LHCN-M2 (cell line): ENCODE measurements at places on chromosomes 1 and 21. TPM values are rescaled to one million over a fixed set of nuclear protein-coding genes. Genes with fewer than 3 reads are reported as not detected.

DNA sequence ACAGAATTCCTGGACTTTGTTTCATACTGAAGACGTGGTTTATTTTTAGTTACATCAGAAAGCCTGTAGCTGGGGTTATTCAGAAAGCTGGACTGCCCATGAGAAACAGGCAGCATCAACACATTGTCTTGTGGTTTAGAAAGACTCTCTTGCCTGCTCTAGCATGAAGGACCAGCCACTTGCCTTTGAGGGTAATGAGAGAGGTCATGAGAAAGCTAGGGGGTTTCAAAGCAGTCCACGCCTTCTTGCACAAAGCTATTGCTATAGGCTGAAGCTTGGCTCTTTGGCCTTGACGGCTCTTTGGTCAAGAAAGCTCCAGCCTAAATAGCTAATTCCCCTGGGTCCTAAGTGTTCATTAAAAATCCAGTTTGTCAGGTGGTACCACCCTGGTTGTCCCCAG lies 208.1 kb downstream of the PRDM2 start:
- DNase-seq: no peak

DNA sequence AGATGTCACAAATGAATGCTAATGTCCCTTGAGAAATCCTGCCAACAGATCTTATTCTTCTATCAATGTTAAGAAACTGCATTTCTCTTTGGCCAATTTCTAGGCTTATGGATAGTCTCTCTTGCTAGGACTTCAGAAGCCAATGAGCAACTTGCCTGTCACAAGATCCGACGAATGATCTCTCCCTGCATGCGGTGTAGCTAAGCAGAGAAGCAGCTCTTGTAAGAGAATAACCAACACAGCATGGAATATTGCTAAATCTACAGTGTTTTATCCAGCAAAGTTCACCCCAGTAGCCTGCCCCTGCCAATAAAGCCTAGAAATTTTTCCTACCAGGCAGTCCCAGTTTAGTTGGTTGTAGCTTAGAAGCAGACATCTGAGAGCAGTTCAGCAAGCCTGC lies 2.1 kb upstream of the SLC44A5 start:
- DNase-seq: no peak

DNA sequence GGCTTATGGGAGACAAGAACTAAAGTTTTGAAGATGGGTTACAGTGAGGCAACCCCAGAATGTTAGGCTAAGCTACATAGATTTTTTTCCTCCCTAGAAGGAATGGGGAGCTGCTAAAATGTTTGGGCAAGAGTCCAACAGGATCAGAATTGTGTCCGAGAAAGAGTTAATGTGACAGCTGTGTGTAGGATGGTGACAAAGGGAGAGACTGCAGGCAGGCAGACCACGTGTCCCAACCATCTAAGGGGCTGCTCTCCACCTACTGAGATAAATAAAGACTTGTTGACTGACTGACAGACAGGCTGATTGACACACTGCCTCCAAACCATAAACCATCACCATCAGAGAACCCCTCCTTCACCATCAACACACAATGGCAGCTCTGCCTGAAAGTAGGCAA lies 133.7 kb upstream of the CTTNBP2NL start:
- DNase-seq: peak; percentile 13

DNA sequence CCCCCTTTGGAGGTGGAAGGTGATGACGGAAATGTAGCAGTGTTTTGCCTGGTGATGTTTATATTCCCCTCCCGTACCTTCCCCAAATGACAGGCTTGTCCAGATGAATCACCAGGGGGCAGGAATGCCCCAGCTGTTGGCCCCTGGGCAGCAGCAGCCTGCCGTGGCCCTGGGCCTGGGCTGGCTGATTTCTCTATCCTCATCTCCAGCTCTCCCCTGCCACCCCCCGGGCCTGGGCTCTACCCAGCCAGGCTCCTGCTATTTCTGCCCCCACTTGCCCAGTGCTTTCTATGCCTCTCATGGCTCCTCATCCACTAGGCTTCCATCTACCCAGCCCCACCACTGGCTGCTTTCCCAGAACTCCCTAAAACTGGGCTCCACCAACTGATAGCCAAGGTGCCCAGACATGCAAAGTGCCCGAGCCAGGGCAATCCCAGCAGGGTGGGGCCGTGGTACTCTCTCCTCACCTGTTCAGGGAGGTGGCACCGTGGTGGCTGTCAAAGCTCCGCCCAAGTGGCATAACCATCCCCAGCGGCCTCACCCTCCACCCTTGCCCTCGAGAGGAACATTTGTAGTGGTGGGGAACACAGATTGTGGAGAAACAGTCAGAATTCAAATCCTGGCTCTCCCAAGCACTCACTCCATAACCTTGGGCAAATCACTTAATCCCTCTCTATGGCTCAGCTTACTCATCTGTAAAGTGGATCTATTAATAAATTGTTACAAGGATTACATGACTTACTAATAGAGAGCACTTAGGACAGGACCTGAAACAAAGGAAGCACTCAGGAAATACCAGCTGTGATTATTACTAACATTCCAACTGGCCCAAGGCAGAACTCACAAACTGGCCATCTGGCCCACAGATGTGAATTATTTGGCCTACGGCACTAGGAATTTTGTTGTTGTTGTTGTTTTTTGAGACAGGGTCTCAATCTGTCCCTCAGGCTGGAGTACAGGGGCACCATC lies 12.8 kb upstream of the ECE1 start:
- peak; percentile 77 for DNase-seq

DNA sequence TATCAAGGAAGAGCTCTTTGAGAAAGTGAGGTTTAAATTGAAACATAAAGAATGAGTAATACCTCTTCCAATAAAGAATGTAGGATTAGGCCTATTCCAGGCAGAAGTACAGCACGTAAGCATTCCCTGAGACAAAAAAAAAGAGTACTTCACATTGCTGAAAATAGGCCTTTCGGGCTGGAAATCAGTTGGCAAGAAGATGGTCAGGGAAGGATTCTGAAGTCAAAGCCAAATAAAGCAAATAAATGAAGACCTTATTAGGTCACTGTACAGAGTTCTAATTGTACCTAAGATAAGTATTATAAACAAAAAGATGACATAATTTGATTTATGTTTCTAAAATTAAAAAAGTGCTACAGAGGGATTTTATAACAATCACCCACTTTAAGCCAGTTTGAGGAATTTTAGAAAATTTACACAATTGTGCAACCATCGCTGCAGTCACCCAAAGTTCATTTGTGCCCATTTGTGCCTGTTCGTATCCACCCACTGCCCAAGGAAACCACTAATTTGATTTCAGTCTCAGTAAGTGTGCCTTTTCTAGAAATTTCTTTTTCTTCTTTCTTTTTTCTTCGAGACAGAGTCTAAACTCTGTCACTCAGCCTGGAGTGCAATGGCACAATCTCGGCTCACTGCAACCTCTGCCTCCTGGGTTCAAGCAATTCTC lies 58.6 kb downstream of the FMO4 start:
- DNase-seq: no peak

DNA sequence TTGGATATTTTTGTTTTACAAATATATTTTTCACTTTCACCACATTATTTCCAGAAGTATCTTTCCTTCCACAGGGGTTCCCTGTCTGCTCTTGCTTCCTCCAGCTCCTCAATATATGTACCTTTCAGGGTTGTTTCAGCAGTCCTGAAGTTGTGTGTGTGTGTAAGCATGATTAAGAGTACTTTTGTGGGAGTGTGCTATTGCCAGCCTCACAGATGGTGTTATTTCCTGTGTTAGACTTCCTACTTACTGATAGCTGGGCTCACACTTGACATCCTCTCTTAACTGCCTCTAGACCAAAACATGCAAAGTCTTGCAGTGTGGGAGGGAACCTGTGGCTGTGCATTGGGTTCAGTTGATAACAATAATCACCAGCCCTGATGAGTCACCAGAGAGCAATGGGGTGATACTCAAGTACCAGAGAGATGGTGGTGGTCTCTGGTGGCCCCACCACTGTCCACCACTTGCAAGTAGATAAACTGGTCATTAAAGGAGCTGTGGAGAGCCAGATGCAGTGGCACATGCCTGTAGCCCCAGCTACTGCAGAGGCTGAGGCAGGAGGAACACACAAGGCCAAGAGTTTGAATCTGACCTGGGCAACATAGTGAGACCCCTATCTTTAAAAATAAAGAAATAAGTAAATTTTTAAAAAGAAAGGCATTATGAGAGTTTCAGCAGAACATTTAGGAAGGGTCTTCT lies 126.7 kb downstream of the NR5A2 start:
- no peak for DNase-seq

DNA sequence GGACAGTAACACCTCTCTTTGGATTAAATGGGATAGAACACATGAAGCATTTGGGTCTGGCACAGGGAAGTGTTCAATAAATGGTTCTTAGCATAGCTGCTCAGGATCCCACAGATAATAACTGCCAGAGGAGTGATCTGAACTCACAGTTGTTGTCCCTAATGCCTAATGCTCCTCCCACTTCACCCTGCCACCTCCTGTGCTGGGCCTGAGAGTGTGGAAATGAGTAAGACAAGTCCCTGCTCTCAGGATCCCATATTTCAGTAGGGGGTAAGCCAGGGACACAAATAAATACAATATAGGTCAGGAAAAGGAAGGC lies 19.9 kb upstream of the FOXO6 start:
- DNase-seq: no peak

GRCh38 chr1:79380078-79380477 lies 373.5 kb upstream of the ADGRL4 start:
- DNase-seq: no peak

DNA sequence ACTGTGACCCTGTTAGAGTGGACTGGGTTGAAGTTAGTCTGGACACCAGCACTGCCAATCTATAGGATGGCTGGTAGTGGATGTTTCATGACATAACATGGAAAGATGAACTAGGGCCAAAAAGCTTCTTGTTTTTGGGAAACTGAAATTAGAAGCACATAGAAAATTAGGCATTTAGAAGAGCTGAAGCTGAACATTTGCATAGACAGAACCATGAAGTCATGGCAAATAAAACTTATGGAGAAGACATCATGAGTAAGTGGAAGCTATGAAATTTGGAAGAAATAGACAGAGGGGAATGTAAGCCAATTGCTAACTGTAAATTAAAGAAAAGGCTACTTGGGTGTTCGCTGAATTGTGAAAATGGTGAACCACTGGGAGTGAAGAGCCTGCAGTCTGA lies 2.7 kb upstream of the S100A11 start:
- no peak for DNase-seq

Gene GSTM5
- not detected in 2 replicates for total RNA-seq

Gene DCST2
- total RNA-seq: 0.11 and 0.13 TPM in 2 replicates

Gene CD101
- total RNA-seq: 0.40 and 0.83 TPM in 2 replicates

Gene RAB42
- 1.6 and 3.0 TPM in 2 replicates for total RNA-seq
